ENCODE measurements at places on chromosomes 2 and 18.
A peak's percentile ranks its signal among the peaks of the same experiment; 100 is the strongest.

DNA sequence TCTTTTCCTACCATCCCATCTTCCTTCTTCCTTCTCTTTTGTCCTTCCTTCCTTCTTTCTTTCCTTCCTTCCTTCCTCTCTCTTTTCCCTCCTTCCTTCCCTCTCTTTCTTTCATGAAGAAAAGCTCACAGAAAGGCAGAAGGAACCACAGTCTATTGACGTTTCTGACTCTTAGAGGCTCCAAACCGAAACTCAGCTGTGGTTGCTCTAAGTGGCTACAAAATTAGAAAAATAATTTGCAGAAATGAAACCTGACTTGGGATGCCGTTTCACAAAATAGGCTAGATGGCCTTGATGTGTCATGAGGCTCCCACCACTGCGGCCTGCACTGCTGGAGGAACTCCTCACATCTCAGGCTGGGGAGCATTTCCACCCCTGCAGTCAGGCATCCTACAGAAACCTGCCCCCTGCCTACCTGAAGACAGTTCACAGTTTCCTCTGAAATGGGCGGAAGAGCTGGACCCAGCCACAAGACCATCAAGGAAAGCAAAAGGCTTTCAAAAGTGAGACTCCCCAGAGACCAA is 165.6 kb downstream of the SMAD7 start:
- no peak for DNase-seq

DNA sequence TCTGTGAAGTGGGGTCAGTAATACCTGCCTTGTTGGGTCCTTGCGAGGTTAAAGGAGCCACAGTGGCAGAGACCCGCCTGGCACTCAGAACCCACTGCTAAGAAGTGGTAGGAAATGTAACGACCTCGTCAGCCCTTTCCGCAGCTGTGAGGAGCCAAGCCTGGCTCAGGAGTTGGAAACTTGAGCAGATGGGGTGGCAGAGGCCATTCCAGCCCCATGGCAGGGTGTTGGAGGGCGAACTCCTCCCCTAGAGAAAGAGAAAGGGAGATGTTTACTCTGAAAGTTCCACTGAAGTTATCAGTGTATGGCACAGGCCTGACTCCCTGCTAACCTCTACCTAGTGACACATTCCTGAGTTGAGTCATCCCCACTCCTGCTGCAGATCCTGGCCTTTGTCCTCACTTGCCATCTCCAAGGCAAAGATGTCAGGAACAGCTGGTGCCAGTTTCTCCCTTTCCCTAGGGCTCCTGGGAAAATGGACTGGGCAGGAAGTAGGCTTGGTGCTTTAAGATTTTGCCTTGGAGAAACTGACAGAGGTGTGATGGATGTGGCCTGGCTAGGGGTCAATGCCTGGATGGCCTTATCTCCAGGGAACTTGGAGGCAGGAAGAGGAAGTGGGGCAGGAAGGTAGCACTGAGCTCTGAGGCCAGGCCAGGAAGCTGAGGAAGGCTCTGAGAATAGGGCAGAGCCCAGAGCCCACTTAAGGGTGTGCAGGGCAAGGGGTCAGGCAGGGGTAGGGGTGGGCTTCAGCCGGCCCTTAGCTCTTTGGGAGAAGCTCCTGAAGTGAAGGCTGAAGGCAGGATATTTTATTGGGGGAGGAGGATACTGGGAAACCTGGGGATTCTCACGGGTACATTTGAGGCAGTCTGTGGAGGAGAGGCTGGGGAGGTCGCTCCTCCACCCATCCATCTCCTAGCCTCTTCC is 888 bp downstream of the VAMP5 start:
- DNase-seq: no peak

DNA sequence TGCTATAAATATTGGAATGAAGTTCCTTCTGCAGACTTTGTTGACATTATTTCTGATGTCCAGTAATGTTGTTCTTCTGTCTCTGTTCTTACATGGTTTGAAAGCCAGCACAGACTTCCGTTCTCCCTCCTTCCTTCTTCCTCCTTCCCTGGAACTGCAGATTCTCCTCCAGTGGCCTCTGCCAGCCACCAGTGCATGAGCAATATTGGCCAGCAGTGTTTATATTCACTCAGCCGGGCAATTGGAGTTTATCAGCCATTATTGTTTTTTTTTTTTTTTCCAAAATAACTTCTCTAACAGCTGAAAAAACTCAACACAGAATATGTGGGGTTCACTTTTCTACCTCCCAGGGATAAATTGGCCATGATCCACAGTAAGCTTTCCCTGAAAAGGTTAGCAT is 86.8 kb downstream of the ADCYAP1 start:
- DNase-seq: no peak

DNA sequence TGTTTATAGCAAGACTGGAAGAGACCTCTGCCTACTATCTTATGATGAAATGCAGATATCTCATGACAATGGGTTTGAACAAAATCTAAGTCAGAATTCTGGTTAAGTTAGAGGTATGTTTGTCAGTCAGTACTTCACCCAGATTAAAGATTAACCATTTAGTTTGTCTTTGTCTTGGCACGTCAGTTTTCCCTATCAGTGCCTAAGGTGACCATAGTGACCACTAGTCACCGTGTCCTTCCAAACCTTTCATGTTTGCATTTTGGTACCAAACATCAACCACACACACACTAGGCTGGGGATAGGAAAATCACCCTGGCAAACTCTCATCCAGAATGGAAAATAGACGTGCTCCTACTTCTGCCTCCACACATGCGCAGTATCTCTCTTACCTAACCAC is 248.9 kb downstream of the PIEZO2 start:
- no peak for DNase-seq

GRCh38 chr2:217299590-217299989 is 439.7 kb upstream of the TNP1 start:
- no peak for DNase-seq

GRCh38 chr18:2303517-2304238 is 267.6 kb downstream of the METTL4 start:
- no peak for DNase-seq

DNA sequence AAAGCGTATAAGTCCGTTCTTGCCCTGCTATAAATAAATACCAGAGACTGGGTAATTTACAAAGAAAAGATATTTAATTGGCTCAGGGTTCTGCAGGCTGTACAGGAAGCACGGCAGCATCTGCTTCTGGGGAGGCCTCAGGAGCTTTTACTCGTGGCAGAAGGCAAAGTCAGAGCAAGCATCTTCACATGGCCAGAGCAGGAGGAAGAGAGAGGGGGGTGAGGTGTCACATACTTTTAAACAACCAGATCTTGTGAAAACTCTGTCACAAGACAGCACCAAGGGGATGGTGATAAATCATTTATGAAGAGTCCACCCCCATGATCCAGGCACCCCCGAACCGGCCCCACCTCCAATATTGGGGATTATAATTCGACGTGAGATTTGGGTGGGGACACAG is 130.6 kb downstream of the LTBP1 start:
- no peak for DNase-seq

DNA sequence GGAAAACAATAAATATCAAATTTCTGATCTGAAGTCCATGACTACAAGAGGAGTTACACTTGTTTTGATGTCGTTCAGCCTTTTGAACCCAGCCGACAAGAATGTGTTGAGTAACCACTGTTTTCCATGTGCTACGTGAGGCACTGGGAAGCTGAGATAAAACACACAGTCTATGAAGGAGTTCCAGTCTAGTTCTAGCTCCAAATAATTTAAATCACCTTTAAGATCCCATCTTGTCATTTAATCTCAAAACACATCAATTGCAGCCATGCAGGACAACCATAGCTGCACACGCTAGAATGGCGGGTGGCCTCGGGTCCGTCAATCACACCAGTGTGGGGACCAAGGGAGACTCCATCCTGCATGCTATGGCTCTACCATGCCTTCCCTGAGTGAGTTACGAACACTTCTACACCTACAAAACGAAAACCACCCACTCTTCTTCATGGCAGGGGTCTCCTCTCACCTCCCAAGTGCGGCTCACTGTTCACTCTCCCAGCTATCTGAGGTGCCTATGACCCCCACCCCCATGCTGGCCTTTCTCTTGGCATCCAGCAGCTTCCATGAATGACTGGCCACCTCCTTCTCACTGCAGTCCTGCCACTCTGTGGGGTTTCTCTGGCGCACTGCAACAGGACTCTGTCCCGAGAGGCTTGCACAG is 3.8 kb downstream of the FHL2 start:
- no peak for DNase-seq

- DNase-seq: peak; percentile 14
Measured at GRCh38 chr2:172172513-172173173, 69.9 kb upstream of the DLX2 start.

Data from CMK (cell line).